ENCODE measurements at places on chromosomes 16 and 17.

DNA sequence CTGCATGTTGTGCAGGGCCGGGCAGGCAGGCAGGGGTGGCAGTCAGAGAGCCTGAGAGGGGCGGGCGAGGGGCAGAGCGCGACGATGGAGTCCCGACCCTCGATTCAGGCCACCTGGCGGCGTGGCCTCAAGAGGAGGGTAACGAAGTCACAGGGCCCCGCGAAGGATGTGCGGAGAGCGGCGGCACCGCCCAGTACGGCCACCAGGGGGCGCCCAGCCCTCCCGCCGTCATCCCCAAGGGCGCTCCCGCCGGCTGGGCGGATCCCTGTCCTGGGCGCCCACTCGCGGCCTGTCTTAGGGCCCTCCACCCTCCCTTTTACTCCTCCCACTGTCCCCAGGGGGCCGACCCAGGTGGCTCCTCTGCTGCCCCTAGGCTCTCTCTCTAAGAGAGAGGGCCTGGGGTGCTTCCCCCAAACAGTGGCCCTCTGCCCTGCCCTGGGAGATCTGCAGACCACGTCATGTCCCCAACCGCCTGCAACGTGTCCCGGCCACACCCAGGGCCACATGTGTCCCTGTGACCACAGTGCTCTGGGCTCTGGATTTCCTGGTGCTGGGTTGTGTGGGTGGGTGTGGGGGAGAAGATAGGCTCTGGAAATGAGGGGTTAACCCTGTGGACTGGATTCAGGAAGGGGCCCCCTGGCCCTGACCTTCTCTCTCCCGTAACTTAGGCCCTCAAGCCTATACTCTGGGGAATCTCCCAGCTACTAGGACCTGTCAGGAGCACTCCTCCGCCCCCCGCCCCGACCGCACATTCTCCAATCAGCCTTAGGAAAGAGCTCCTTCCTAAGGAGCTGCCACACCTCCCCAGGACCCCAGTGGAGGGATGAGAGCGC is 5.9 kb downstream of the DPEP2 start:
- peak; percentile 60 for DNase-seq

DNA sequence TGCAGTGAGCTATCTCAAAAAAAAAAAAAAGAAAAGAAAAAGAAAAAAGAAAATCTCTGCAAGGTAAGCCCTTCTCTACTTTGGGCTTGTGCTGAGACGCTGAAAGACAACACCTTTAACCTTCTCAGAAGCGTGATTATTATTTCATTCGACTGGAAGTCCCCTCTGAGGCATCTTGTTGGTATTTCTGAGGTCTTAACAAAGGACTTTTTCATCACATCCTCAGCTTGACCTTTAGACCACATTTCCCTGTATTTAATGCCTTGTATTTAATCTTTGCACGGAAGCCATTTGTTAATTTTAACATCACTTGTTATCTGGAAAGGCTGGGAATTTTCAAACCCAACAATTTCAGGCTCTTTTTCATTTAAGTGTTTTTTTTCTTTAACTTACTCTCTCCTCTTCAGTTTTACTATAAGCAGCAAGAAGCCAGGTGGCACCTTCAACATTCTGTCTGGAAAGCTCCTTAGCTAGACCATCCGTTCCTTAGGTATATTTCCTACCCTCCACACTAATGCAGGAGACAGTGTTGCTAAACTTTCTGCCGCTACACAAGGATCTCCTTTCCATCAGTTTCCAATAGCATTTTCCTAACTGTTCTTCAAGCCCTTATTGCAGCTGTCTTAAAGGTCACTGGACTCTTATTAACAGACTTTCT is 10.3 kb downstream of the KCTD13 start:
- no peak for DNase-seq

DNA sequence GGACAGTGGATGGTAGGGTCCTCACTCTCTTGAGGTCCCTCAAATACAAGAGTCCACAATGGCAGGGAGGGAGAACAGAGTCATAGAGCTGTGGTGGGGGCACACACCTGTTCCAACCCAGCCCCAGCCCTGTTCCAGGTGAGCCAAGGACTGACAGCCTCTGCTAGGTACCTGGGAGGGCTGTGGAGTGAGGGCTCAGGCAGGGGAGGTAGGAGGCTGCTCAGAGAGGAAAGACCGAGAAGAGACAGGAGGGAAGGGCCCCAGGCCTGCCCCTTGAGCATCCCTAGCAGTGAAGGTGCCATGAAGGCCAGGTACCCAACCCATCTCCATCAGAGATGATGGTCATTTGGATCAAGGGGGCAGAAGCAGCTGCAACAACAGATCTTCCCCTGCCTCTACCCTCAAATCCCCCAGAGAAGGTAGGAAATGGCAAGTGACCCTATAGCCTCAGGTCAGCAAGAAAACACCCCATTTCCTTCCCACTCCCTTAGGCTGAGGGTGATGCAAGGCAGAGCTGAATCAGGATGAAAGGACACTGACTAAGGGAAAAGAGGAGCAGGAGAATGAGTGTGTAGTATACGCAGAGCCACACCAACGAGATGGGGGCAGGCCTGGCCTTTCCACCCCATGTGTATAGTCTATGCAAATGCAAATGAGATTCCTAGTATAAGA is 28.6 kb downstream of the CD300LG start:
- DNase-seq = no peak

DNA sequence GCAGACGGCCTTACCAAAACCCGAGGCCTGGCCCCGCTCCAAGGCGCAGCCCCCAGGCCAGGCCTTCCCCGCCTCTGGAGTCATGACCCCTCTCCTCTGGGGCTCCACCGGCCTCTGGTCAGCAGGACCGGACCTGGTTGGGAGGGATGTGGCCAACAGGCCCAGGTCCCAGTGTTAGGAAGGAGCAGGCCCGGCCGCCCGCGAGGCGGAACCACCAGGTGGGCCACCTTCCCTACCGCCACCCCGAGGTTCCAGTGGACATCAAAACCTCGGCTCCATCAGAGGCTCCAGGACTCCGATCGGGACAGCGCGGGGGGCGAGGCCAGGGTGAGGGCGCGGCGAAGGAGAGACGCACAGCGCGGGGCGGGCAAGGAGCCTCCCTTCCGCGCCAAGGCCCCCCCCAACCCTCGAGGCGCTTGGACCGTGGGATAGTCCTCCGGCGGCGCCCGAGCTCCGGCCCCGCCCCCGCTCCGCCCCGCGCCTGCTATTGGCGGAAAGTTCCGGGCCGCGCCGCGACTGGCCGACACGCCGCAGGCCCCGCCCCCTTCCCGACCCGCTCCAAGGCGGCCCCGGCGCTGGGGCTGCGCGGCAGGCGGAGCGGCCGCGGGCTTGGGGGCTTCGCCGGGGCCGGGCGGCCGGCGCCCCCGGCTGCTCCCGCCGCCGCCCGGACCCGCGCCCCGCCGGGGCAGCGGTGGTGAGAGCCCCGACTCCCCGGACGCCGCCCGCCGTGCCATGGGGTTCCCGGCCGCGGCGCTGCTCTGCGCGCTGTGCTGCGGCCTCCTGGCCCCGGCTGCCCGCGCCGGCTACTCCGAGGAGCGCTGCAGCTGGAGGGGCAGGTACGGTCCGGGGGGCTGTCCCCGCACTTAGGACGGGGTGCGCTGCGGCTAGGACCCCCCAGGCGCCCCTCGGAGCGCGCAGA is at the start of gene METRN:
Gene METRN, plus strand, starts transcription at position 561 of the 919 bp plus-strand sequence. Its CDS starts 172 bp downstream, at position 733.
- peak; percentile 75 for DNase-seq

DNA sequence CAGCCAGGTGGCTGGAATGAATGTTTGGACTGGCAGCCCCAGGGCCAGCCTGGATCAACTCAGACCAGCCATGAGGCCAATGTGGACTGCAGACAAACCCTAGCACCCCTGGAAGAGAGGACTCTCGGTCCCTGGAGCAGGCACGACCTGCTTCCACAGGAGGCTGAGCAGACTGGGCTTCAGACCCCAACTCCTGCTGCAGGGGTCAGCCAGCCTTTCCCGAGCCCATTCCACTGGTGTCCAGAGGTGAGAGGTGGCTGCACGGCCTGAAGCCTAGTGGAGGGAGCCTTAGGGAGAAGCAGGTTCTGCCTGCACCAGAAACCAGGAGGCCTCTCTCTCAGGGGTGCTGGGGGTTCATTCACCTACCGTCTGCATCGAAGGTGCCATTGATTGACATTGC is 97.1 kb downstream of the CPPED1 start:
- DNase-seq = no peak

- DNase-seq = no peak
These were observed 112.6 kb upstream of the IRX5 start for GRCh38 chr16:54817940-54818574.

DNA sequence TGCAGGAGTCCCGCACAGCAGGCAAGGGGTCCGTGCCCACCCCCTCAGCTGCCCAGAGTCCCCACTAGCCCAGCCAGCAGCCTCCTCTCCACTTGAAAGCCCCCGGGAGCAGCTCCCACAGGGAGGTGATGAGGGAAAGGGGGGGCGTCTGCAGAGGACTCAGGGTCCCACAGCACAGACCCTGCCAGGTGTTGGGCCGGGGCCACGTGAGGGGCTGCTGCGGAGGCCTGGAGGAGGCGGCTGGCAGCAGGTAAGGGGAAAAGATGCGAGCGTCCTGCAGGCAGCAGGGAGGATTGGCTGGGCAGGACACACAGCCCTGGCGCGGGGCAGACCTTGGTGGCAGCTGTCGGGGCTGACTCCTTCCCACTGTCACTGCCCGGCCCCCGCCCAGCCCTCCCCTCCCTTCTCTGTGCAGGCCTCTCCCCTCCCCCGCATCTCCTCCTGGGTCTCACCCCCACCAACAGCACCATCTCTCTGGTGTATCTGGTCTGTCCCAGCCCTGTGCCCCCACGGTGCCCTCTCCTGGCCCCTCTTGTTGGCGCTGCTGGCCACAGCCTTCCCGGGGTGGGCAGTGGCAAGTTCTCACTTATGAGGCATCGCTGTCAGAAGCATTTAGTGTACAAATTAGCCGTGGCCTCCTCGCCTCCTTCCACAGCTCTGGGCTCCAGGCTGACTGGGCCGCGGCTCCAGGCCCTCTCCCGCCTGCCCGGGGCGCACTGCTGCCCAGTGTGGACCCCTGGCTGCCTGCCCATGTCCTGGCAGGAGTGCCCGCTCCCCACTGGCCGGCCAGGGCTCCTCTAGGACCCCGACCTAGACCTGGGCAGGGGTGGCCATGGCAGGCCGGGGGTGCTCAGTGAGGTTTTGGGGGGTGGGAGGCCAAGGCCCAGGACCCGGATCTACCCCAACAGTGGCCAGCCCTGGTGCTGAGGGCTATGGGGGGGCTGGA is 4.4 kb upstream of the PRR35 start:
- no peak for DNase-seq

GRCh38 chr16:69376393-69377059 is 9.3 kb downstream of the TERF2 start:
- no peak for DNase-seq

DNA sequence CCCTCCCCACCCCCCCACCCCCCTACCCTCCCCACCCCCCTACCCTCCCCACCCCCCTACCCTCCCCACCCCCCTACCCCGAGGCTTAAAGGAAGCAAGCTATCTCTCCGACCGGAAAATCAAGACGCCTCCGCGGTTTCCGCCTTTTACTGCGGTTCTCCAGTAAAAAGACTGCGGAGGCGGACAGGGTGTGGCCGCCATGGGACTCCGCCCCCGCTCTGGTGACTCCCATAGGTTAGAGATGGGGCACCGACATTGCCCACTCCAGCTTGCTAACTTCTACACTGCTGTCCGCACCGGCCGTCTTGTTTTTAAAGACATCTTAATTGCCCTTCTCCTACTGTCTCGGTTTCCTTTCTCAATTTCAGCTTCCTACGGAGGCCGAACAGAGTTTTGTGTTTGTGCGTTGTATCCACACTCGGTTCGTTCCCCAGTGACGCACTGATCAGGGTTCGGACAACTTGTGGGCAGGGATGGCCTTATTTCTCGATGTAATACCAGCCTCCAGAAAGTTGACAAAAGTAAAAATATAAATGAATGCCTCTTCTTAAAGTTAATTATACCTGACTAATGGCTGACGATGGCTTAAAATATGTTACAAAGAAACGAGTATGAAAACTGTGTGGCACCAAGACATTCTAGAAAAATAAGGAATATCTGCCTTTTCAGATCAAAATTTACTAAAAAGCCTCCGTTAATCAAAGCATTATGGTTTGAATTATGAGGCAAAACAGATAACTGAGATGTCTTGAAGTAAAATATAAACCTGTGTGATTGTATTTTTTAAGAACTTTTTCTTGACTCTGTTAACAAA is 1.1 kb upstream of the ZNF200 start:
- DNase-seq = no peak

DNA sequence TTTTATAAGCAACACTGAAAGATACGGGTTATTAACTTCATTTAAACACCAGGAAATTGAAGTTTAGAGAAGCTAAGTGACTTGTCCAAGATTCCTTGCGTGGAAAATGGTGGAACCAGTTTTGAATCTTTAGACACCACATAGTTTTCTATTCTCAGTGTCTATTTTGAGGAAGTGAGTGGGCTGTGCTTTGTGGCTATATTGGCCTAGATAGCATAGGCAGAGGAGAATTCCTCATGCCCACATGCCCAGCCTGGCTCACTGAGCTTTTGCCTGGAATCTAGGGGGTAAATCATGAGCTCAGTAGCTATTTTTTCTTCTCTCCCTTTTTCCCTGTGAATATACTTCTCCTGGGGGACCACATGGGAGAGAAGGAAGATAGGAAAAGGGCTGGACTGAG is 431.3 kb downstream of the HS3ST3B1 start:
- DNase-seq = no peak

DNA sequence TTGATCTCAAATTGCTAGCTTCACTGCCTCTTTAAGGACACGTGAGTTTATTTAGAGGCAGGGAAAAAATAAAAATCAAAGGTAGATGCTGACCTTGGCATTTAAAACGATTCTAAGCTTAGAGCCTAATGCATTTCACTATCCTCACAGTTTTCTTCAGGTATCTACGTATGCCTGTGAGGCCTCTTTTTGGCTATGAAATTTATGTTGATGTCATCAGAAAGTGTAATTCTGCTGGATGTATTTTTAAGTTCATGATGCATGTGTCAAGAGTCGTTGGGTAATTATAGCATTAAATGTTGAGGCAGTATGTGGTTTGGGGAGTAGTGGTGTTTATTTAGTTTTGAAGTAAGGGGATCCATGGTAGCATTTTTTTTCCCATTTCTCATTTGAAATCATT is 4.2 kb upstream of the KRTAP3-2 start:
- no peak for DNase-seq

- DNase-seq = no peak
These were observed 4.5 kb downstream of the RMI2 start for GRCh38 chr16:11349599-11350276.

- no peak for DNase-seq
These were observed 805 bp upstream of the C16orf95 start for GRCh38 chr16:87317750-87318644.

DNA sequence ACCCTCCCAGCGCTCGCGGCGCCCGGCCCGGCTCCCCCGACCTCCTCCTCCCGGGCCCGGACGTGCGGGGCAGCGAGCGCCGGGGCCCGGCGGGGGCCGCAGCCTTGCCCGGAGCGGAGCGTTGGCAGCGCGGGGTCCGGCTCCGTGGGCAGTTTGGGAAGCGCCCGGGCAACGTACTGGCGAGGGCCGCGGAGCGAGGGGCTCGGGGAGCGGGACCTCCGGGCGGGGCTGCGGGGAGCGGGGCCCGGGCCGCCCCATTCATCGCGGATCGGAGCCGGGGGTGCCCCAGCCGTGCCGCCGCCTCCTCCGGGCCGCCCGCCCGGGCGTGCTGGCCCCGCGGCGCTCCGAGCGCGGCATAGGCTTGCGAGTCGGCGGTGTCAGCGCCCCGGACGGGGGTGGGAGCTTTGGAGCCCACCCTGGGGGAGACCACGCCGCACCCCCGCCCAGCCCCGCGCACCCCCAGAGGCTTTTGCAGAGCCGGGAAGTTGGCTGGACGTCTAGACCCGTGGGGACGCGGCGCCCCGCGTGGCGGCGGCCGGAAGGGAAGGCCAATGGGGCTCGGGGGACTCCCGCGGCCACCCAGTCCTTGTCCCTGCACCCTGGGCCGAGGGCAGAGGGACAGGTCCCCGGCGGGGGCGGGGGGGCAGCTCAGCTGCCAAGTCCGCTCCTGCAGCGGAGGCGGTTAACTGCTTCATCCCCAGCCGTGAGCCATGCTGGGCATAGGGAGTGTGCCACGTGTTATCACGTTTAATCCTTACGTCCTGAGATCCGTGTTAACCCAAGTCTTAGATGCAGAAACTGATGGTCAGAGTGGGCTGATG is 852 bp downstream of the ZNF469 start:
- DNase-seq = no peak
